ENCODE measurements at places on chromosomes 7 and 10.

- peak; percentile 25 for DNase-seq
Measured at GRCh38 chr7:150781103-150781502, 19.1 kb downstream of the TMEM176B start.

DNA sequence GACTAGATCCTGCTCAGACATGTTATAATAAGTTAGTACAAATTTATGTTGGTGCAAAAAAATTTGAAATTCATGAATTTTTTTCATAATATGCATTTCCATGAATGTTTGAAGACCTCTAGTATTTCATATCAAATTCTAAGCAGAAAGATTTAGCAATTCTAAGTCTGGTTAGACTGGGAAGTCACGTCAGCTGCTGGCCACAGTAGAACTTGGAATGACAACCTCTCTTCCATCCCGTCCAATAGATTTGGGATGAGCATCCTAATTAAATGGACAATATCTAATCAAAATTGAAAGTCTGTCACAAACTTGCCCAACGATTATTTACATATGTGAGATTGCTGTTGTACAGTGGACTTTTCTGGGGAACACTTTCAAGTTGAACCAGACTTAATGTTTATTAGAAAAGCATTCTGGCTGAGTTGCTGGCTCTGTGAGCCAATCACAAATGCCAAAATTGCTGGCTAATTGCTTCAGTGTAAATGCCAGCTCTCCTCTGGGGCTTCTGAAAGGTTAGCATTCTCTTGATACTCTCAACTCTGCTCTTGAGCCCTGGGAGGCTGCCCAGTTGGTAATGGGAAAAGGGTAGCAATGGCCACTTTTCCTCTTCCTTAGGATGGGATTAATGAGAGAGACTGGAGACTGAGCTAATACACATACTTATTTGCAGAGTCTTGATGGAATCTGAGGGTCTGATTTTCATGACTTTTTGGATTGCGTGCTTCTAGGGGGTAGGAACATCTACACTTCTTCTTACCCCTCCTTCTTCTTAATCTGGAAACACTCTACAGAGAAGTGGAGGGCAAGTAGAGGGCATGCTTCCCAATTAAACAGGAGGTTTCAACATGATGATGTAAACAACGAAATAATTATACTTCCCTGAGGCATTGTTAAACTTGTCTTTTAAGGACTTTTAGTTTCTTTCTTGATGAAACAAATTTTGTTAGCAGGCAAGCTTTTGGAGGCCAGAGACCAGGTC, 253.5 kb downstream of the BAMBI start:
- no peak for DNase-seq

- DNase-seq = no peak
Measured at GRCh38 chr7:134394056-134394455, 64.8 kb downstream of the AKR1B1 start.

DNA sequence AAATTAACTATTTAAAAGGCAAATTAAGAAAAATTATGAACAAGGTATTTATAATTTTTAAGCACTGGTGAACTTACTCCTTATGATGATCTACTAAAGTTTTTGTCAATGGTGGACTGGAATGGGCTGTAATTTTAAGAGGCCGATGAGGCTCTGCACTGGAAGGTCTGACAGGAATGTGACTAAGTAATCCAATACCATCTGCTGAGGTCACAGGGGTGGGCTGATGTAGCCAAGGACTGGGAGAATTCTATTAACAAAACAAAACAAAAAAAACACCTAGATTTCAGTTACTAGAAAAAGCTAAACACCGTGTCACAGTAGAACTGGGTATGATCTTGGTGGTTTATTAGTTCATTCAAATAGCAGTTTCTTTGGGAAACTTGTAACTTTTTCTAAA, 75.9 kb downstream of the NRBF2 start:
- DNase-seq = peak; percentile 66

DNA sequence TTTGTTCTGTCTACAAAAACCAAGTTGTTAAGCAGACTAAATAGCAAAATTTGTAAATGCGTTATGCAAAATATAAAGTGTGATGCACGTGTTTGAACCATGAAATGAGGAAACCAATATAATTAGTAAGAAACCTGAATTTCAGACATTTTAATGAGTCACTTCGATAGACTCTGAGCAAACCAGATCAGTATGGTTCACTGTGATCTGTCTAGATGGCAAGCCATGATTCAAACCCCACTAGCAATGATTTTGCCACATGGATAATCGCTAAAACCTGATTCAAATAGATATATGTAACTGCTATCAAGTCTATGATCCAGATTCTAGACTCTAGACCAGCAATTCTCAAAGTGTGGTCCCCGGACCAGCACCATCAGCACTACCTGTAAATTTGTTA, 24.8 kb downstream of the ZC3HAV1 start:
- no peak for DNase-seq

DNA sequence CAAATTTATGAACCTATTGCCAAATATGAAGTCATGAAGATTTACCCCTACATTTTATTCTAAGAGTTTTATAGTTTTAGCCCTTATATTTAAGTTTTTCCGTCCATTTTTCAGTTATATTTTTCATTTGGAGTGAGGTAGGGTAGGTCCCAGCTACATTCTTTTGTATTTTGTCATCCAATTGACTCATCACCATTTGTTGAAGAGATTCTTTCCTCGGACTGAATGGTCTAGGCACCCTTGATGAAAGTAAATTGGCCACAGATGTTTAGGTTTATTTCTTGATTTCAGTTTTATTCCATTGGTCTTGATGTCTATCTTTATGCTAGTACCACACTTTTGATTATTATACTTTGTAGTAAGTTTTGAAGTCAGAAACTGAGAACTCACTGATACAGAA, 22.7 kb downstream of the CYP2C19 start:
- no peak for DNase-seq

GRCh38 chr10:131314799-131315198, 3.3 kb upstream of the TCERG1L start:
- no peak for DNase-seq

- no peak for DNase-seq
Measured at GRCh38 chr7:44330331-44330730, 4.9 kb upstream of the CAMK2B start.

DNA sequence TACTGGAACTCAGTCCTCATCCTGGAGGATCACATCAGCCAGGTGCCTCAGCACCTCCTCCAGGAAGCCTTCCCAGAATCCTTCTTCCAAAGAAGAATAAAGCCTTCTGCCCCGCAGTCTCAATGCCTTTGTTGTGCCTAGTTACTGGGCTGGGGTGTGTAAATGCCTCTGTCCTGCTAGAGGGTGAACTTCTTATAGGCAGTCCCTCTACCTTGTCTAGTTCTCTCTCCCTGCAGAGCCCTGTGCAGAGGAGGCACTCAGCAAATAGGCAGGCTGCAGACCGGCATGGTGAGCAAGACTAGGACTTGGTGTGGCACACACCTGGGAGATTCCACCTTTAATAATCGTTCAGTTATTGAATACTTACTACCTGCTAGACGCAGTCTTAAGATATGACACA, 104.7 kb upstream of the PCBD1 start:
- no peak for DNase-seq

GRCh38 chr10:121624836-121625486, 26.7 kb upstream of the FGFR2 start:
- no peak for DNase-seq

DNA sequence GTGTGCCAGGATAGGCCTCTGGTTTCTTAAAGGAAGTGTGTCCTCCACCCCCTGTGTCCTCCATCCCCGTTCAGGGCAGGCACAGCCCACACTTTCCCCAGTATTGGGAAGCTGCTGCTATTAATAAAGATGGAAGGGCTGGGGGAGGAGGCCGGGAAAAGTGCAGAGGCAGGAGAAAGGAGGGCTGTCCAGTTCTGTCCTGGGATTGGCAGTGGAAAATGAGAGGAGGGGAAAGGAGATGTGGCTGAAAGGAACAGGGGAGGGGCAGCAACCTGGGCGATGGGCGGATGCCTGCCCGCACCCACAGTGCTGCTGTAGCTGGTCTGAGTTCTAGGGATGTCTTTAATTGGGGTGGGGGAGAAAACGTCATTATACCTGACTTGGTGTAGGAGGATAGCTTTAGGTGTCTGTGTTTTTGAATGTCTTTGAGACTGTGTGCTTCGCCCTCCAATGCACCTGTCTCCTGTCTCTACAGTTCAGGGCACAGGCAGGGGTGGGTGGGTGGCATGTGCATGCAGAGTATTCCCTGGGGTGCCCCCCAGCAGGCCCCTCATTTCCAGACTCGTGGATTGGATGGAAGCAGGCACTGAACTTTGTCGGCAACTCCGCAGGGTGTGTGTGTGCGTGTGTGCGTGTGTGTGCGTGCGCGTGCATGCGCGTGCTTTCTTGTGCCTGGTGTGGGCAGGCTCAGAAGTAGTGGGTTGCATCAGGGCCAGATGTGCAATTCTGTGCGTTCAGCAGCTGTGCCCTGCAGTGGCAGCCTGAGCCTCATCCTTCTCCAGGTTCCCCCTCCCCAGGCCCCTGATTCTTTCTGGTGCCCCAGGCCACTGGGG, 2.5 kb downstream of the TRIM8 start:
- DNase-seq = no peak

- DNase-seq = no peak
Measured at GRCh38 chr7:95421847-95422444, 12.9 kb downstream of the PON2 start.

Measured in brain microvascular endothelial cell (primary cell).